ENCODE measurements at places on chromosomes 3 and 15.

GRCh38 chr3:15010664-15011063, 54.5 kb downstream of the MRPS25 start:
- no peak for DNase-seq

GRCh38 chr15:42191610-42192346, 16.3 kb downstream of the VPS39 start:
- DNase-seq: no peak

- no peak for DNase-seq
These were observed 76.2 kb downstream of the NFKBIZ start for GRCh38 chr3:101925564-101925963.

- DNase-seq: no peak
These were observed 17.6 kb downstream of the MRPL46 start for GRCh38 chr15:88449581-88449980.

DNA sequence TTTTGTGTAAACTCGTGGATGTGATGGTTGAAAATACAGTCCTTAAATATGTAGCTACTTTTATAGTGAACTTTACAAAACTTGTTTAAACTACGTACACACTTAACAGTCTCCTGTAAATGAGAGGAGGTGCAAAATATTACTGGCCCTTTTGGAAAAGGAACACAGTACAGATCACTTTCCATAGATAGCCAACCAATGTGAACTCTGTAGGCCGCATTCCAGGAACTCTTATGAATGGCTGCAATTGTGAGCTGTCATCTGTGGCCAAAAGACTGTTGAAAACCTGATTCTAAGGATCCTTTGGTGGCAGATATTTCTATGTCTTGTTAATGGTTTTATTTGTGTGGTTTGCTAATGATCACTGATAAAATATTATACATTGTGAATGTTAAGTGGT, 6.2 kb downstream of the TSC22D2 start:
- no peak for DNase-seq

GRCh38 chr3:189137416-189137815, 34.4 kb upstream of the TPRG1 start:
- DNase-seq: no peak

- DNase-seq: no peak
These were observed 45.2 kb upstream of the CCDC80 start for GRCh38 chr3:112685956-112686799.

DNA sequence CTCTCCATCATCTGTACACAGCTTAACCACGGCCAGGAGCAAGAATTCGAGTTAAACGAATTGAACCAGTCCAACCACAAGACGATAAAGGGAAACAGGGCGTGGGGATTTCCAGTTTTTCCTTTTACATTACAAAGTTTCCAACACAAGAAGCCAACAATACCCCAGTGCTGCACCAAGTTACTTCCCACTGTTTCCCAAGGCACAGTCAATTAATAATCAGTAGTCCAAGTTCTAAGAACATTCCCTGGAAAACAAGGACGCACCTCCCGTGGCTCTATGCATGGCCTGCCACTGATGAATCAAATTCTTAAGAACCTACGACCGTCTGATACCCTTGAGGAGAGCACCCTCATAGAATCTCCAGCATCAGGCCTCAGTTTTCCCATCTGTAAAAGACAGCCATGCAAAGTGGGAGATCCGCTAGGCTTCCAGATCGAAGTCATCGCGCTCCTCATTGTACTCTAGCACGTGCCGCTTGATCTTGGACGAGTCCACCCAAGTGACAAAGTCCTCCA, 774 bp downstream of the IMP3 start:
- no peak for DNase-seq

DNA sequence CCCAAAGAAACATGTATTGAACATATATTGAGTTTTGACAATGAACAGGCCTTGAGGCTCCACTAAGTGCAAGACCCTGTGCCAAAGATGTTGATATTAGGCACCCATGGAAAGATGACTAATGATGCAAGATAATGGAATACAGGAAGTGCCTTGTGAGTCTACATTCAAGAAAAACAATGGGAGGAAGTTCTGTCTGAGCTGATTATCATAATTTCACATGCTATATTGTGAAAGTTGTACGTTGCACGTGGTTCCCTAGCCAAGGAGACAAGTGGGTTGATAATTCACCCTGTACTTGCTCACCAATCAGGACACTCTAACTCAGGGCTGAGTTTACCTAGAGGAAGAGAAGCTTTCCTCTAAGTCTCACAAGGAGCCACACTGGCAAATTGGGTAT, 186.9 kb upstream of the STAC start:
- DNase-seq: no peak

GRCh38 chr3:38116471-38117162, 20.3 kb downstream of the ACAA1 start:
- no peak for DNase-seq

DNA sequence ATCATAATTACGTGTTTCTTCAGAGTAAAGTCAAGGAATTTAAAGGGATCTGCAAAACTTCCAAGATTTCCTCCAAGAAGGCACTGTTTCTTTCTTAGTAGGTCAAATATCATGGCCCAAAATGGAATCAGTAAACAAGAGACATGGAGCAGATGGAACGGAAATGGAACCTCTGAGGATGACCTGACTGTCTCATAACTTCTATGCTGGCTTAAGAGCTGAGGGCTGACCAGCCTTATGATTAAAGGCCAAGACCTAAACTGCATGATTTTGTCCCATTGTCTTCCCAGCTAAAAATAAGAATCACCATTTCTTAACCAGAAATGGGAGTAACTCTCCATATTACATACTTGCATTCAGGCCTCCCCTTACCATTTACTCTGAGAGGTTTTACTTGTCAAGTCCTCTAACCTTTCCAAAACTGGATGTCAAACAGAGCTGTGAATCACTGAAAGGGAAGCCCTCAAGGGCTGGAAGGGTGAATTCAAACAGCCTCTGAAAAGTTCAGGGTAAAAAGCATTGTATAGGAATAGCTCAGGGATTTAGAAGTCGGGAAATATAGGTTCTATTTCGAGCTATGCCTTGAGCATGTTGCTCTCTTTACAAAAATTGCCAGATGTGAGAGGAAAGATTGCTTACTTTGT, 103.7 kb downstream of the MEIS2 start:
- DNase-seq: no peak

DNA sequence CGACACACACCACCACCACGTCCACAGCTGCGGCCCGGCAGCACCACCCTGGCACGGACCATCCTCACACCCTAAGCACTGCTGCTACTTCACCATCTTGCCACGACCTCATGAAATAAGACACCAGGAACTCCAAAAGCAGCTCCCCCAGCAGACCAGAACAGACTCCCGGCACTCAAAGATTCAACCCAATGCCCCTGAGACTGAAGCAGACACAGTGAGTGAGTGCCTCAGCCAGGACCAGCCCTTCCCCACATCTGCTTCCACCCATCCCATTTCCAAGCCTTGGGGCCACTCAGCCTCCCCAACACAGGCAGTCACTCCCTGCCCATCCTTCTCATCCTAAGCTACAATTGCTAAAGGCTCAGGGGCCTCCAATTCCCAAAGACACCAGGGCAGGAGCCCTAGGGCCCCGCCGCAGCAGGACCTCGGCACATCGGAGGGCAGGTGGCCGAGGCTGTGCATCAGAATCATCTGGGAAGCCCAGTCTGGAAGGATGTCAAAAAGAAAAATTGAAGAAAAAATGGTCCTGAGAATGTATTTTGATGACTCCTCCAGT, 18.4 kb upstream of the OCA2 start:
- no peak for DNase-seq

- DNase-seq: no peak
These were observed 406.4 kb upstream of the NPAP1 start for GRCh38 chr15:24269166-24269571.

DNA sequence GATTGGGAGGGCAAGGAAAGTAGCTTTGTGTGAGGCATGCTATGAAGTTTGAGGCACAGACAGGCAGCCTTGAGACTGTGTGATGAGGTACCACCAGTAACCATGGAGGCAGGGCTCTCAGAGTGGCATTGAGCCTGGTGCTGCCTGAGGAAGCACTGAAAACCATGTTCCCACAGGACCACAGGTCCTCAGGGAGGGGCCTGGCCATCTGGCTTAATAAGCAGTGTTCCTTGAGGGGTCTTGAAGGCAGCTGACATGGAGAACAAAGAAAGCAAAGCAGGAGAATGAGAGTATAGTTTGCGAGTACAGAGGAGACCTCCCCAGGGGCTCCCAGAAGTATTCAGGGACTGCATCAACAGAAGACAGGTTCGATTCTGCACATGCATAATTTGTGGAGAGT, 346.6 kb downstream of the EPHB1 start:
- DNase-seq: no peak

GRCh38 chr3:145704020-145704419, 457.0 kb downstream of the PLOD2 start:
- no peak for DNase-seq

DNA sequence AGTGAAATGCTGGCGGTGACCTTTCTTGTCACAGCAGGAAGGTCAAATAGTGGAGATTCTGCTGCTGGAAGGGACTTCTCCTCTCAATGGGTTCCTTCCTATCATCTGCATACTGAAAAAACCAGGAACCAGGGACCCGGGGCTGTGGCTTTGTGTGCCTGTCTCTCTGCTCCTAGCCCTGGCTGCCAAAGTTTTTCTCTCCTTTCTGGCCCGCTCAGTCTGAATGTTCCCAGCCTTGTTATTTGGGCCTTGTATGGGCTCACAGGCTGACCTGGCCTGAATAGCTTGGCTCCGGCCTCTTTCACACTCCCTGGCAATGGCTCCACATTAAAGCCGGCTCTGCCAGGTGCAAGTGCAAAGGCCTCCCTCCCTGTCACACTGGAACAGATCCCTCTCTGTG, 94.7 kb downstream of the LRIG1 start:
- no peak for DNase-seq

- no peak for DNase-seq
These were observed 26.6 kb downstream of the SLC24A5 start for GRCh38 chr15:48147358-48147757.

DNA sequence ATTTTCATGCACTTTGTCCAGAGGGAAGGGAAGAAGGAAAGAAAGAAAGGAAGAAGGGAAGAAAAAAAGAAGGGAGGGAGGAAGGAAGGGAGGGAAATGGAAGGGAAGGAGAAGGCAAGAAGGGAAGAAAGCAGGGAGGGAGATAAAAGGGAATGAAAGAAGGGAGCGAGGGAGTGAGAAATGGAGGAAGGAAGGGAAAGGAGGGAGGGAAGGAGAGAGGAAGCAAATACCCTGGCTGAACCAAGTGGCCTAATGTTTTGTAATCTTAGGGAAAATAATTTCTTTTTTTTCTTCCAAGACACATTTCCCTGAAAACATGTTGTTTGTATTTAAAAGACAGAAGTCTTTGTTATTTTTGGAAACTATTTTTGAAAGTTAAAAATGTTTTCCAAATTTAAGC, 35.9 kb downstream of the DTWD1 start:
- no peak for DNase-seq

DNA sequence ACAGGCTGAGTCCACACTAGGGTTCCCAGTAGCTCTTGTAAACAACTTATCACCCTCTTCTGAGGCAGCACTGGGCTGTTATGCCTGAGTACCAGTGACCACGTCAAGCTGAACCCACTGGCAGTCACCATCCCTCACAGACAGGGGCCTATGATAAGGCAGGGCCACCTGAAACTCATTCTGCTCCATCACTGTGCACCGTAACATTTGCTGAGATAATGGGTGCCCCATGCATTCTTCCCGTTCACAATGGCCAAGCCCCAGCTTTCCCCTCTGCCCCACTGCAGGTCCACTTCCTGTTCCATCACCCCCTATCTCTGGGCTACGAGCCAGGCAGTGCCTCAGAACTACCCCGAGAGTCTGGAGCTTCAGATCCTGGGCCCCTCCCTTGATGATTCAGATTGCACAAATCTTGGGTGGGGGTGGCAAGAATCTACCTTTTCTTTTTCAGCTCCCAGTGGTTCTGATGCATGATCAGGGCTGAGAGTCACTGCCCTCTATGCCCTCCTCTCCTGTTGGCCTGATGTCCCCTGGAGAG, 158.0 kb downstream of the RAB11A start:
- no peak for DNase-seq

GRCh38 chr3:146072061-146072460, 88.9 kb downstream of the PLOD2 start:
- DNase-seq: no peak

- no peak for DNase-seq
These were observed 143.6 kb downstream of the OPA1 start for GRCh38 chr3:193736616-193737015.

- no peak for DNase-seq
These were observed 149.9 kb upstream of the NR2E3 start for GRCh38 chr15:71660501-71660900.

DNA sequence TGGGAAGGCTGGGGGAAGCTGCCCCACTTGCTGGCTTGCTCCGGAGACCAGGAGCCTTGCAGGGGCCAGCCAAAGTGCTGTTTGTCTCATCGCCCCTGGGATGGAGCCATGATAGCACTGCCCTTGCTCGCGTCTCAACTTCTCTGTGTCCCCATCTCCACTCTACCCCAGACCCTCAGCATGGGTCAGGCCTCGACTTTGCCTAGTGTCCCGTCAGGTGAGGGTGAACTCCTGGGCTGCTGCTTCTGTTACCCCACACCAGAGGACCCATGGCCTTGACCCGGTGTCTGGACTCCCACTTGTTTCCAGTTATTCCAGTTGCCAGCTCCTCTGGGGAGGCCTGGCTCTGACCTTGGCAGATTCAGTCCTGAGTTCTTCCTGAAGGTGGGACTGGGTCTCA, 36.5 kb upstream of the DUSP7 start:
- DNase-seq: no peak

- DNase-seq: no peak
These were observed 94.7 kb upstream of the TGFBR2 start for GRCh38 chr3:30511524-30512251.

DNA sequence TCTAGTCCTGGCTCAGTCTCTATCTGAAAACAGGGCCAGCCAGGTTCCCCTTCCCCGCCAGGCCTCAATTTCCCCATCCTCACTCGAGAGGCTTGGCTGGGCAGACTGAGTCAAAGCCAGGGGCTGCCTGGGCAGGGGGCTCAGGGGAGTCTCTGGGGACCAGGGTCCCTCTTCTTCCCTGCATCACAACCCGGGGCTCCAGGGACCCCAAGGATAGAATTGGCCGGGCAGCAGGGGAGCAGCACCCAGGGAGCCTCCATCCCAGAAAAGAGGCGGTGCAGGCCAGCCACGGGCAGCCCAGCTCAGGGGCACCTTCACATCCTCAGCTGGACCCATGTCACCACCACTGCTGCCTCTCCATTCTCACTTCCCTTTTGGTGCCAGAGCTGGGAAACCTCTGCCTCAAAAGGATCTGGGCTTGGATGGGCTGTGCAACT, 13.3 kb upstream of the PLXND1 start:
- DNase-seq: no peak

- no peak for DNase-seq
These were observed 511.0 kb upstream of the ALCAM start for GRCh38 chr3:104855702-104856101.

DNA sequence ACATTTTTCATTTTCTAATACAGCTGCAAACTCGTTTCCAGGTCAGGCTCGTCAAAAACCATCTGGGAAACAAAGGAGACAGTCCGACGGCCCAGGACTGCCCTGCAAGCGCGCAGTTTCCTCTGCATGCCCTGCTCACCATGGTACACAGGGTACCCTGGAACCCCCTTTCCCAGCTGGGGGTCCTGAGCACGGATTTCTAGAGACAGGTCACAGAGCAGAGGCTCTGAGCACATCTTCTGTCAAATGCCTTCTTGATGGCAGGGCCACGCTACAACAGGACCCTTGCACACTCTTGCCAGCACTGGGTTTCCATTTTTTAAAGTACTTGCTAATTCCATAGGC, 8.1 kb downstream of the ZXDC start:
- DNase-seq: no peak

- peak; percentile 4 for DNase-seq
These were observed 76.0 kb downstream of the ZNF609 start for GRCh38 chr15:64536244-64536836.

Data from stimulated activated CD4-positive, alpha-beta T cell treated with anti-CD3 and anti-CD28 coated beads, Interleukin-4, amount 100 ng/mL, for 48 hours (primary cell).